ENCODE measurements at places on chromosomes 16 and 17. TPM values are rescaled to one million over a fixed set of nuclear protein-coding genes. Genes with fewer than 3 reads are reported as not detected.

CCT6B gene
- polyA plus RNA-seq, result 1.3 TPM

GRCh38 chr17:32713081-32713480 lies 163.8 kb downstream of the MYO1D start:
- no peak for DNase-seq

DNA sequence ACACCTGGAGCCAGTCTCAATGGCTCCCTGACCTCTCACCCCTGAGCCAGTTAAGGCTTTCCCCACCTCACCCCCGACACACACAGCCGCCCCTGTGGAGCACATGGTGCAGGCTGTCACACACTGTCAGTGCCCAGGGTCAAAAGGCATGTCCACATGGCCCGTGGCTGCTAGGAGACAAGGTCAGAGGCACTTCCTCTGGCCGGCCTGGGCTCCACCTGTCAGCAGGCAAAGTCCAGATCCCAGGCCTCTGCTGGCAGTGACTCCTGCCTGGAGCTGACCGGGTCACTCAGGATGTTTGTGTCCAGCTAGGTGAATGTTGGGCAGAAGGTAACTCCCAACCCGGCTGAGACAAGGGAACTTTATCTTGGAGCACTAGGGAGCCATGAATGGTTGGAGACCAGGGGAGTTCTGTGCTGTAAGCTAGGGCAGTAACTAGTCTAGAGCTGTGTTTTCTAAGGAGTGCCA lies 6.0 kb downstream of the SREBF1 start:
- DNase-seq, result no peak

DNA sequence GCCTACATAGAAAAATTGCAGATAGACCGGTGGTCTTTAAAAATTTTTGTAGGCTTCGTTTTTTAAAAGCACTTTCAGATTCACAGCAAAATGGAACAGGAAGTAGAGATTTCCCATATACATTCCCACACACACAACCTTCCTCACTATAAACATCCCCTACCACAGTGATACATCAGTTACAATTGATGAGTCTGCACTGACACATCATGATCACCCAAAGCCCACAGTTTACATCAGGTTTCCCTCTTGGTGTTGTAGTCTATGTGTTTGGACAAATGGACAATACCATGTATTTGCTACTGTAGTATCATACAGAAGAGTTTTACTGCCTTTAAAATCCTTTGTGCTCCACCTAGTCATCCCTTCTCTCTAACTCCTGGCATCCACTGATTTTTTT lies 113.9 kb upstream of the ADAMTS18 start:
- no peak for DNase-seq

PRDM7 gene
- polyA plus RNA-seq, result not detected

- DNase-seq, result no peak
Measured at GRCh38 chr17:66965801-66966262, 1.3 kb downstream of the CACNG4 start.

- DNase-seq, result peak; percentile 79
Measured at GRCh38 chr16:11100239-11100750, 155.7 kb downstream of the SOCS1 start.

CDK10 gene
- polyA plus RNA-seq, result 21.3 TPM

TPPP3 gene
- polyA plus RNA-seq, result not detected

GRCh38 chr17:21005803-21006202 lies 37.0 kb downstream of the USP22 start:
- no peak for DNase-seq

GRCh38 chr16:87101903-87102302 lies 215.3 kb downstream of the C16orf95 start:
- DNase-seq, result no peak

GPRC5C gene
- not detected for polyA plus RNA-seq

DNA sequence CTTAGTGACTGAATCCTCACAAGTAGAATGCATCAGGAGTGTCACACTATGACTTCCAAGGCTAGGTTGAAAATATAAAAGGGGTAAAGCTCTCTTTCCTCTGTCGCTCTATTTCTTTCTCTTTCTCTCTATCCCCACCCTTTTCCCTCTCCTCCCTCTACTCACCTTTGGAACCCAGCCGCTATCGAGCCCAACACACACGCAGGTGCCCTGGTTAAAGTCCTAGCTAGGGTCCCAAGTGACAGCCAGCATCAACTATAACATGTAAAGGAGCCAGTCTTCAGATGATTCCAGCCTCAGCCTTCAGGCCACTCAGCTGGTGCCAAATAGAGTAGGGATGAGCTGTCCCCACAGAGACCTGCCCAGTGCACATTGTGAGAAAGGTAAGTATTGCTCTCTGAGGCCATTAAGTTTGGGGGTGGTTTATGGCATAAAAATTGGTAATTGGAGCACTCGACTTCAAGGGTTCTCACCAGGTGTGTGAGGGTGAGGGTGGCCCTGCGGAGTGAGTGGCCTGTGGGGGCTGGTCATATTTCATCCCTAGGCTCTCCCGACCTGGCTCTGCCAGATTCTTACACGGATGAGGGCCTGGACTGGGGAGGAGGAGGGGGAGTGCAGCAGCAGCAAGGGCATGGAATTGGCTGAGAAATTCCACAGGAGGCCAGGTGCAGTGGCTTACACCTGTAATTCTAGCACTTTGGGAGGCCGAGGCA lies 14.9 kb upstream of the C16orf54 start:
- no peak for DNase-seq

MED1 gene
- 18.2 TPM for polyA plus RNA-seq

DNA sequence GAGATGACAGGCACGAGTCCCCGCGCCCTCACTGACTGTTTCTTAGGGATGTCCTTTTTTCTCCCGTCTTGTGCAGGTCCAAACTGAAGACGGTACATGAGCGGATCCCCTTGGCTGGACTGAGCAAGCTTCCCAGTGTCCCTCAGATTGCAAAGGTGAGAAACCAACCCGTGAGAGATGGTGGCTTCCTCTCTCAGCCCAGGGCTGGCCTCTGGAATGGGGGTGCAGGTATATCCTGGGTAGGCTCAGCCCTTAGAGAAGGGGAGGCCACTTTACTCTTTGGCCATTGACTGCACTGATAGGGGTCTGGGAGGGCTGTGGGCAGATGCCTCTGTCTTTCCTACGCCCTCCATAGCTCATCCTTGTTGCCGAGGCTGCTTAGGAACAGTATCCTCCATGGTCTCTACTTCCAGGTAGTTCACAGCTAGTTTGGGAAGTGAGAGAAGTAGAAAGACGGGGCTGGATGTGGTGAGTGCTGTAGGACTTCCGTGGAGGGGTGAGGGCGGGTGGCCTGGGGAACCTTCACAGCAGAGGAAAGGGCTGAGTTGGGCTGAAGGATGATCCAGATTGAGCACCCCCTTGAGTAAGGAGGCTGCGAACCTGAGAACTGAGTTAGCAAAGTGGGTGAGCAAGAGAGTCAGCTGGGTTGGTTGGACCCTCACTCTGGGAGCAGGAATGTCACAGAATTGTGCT lies 83.0 kb downstream of the OR1D5 start:
- no peak for DNase-seq

- no peak for DNase-seq
Measured at GRCh38 chr16:62596125-62596524, 559.9 kb upstream of the CDH8 start.

SLC16A5 gene
- polyA plus RNA-seq, result 1.3 TPM

Data from CD4-positive, CD25-positive, alpha-beta regulatory T cell (primary cell).